SW 1271 (cell line): ENCODE measurements at places on chromosomes 13 and 19.

GRCh38 chr13:50990818-50991506 lies 81.4 kb downstream of the RNASEH2B start:
- no peak for DNase-seq

GRCh38 chr13:40341096-40341471 lies 325.4 kb downstream of the FOXO1 start:
- no peak for DNase-seq

GRCh38 chr13:102702965-102703725 lies 8.3 kb upstream of the METTL21C start:
- no peak for DNase-seq

- DNase-seq: no peak
These were observed 32.6 kb downstream of the UBL3 start for GRCh38 chr13:29817604-29818378.

GRCh38 chr19:15365264-15365663 lies 14.3 kb downstream of the AKAP8 start:
- DNase-seq: no peak

- no peak for DNase-seq
These were observed 2.9 kb upstream of the FRY start for GRCh38 chr13:32028711-32029110.

DNA sequence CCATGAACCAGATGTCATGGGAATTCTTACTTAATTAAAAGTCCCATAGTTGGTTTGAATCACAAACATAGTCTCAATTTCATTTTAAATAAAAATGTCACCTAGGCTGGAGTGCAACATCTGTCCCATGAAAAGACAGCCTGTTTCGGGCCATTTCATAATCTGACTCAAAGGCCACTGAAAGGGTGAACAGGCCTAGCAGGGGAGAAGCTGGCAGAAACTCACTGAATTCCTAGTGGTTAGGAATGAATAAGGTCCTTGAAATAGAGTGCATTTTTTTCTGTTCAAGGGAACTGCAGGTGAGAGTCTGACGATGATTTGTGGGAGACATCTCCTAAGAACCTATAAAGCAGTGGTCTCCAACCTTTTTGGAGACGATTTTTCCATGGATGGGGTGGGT lies 44.0 kb upstream of the PCCA start:
- no peak for DNase-seq

- DNase-seq: peak; percentile 12
These were observed 533 bp downstream of the ZNF544 start for GRCh38 chr19:58229255-58229639.

GRCh38 chr13:45733361-45733760 lies 31.2 kb downstream of the CBY2 start:
- no peak for DNase-seq

- no peak for DNase-seq
These were observed 69.9 kb downstream of the ABCC4 start for GRCh38 chr13:95231393-95231792.

GRCh38 chr13:28000567-28000966 lies 12.1 kb upstream of the URAD start:
- no peak for DNase-seq

DNA sequence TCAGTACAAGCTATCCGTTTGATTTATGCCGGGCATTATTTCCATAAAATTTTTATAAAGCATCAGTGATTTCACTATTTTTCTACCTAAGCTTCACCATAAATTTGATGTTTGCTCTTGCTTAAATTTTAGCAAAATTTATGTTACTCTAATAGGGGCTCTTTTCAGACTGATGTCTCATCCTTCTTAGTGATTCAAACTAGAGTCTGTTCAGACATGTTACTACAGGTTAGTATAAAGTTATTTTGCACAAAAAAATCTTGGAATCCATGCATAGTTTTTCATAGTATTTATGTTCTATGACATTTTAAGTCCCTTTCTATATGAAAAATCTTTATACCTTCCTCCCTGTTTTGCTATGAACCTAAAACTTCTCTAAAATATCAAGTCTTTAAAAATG lies 1151.9 kb downstream of the SLITRK5 start:
- no peak for DNase-seq

DNA sequence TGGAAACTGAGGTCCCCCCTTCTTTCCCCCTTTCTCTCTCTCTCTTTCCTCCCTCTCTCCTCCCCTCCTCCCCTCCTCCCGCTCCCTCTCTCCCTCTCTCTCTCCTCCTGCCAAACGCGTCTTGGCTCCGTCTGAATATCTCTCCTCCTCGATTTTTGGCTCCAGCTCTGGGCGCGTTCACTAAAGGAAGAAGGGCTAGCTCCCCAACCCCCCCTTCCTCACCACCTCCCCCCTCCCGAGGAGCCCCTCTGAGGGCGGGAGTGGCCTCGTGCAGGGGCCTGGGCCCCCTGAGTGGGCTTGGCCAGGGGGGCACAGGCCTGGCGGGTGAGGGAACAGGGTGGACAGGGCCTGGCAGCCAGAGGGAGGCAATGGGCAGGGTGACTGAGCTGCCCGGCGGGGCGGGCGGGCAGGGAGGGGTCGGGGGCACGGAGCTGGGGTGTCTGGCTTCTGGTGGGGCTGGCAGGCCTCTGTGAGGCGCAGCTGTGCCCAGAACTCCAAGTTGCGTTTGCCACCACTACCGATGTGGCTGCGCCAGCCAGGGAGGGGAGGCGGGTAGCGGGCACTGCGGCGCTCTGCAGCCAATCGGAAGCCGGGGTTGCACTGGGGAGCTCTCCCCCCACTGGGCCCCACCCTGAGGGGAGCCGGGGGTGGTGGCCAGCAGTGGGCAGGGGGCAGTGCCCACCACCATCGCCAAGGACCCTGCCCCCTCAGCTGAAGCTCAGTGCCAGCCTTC lies 7.1 kb downstream of the NFIX start:
- no peak for DNase-seq

- DNase-seq: no peak
These were observed 37.6 kb upstream of the FFAR2 start for GRCh38 chr19:35410487-35410886.

- DNase-seq: no peak
These were observed 98.2 kb downstream of the RBM26 start for GRCh38 chr13:79307866-79308298.

DNA sequence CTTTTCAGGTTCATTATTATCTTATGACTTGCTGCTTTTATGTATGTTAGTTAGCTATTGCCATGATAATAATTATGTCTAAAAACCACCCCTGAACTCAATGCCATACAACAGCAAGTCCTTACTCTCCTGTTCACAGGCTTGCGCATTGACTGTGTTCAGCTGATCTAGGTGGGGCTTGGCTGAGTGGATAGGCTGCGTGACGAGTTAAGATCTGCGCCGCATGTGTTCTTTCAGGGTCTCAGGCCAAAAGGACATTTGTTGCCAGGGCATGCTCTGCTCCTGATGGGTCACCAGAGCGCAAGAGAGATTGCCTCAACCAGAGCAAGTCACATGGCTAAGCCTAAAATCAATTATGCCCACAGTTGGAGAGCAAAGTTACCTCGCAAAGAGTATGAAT lies 859 bp downstream of the ZNF568 start:
- DNase-seq: no peak
